ENCODE measurements at places on chromosomes 5 and 9.

GRCh38 chr5:132057498-132058255 is 2.8 kb upstream of the IL3 start:
- DNase-seq = no peak

DNA sequence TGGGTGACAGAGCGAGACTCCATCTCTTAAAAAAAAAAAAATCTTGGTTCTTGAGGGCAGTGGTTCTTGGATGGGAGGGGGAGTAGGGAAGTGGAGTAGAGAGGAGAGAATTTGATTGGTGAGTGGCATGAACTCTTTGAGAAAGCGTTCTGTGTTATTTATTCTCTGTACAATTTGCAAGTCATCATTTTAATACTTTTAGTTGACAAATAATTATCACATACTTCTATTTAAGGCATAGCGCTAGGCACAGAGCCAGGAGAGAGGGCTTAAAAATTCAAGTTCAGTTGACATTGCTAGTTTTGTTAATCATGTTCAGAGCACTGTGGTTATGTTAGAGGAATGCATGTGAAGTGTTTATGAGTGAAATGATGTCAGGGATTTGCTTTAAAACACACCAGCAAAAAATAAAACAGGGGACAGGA is 24.6 kb downstream of the HSDL2 start:
- no peak for DNase-seq

- peak; percentile 66 for DNase-seq
These were observed 18.0 kb upstream of the STARD4 start for GRCh38 chr5:111530298-111530740.

DNA sequence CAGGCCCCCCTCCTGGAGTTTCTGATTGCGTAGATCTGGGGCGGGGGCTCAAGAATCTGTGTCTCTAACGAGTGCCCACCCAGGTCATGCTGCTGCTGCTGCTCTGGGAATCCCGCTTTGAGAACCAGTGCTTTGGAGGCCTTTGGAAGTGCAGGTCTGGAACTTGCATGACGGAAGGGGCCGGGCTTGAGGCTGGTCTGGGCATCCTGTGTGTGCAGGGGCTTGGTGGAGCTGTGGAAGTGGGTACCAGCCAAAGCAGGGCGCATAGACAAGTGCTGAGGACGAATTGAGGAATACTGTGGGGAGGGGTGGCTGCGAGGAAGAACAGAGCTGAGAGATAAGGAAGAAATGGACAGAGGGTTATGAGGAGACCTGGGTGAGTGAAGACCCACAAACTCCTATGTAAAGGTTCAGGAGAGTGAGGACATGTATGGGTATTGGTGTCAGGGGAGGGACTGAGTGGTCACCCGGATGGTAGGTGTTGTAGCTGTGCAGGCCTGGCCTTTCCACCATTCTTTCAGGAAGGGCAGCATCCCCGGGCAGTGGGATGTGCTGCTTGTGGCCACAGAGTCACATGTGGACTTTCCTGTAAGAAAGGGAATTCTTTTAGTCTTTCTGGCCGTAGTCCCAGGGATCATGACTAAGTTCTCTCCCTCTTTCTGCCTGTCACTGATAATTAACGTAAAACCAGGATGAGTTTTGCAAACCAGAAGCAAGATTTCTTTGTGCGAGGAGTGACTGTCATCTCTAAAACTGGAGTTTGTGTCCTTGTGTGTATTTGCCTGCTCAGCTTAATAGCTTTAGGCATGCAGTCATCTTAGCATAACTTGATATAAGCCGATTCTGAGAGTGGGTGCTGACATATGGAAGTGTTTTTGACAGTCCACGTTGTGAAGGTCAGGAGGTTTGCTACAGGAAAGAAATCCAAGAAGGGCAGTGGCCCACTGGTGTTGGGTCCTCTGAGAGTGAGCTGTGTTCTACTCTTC is 43.3 kb upstream of the TJP2 start:
- no peak for DNase-seq

- DNase-seq = no peak
These were observed 26.1 kb downstream of the DNAI1 start for GRCh38 chr9:34484678-34485077.

- peak; percentile 50 for DNase-seq
These were observed 1.7 kb upstream of the ARRDC3 start for GRCh38 chr5:91384671-91385430.

DNA sequence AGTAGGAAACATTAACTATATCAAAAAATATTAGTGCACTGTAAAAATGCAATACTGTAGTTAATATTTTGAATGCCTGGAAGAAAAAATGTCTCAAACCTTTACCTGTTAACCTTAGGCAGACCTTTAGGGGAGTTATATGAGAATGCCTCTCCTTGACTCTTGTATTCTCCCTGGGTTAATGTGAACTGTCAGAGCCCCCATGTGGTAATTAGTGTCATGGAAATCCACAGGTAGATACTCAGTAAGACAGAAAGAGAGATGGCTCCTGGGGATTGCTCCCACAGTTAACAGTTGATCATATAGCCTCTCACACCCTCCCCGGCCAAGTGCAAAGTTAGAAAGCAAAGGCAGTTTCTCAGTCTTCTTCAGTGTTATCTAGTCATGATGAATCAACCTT is 742.8 kb downstream of the NR2F1-AS1 start:
- DNase-seq = no peak

DNA sequence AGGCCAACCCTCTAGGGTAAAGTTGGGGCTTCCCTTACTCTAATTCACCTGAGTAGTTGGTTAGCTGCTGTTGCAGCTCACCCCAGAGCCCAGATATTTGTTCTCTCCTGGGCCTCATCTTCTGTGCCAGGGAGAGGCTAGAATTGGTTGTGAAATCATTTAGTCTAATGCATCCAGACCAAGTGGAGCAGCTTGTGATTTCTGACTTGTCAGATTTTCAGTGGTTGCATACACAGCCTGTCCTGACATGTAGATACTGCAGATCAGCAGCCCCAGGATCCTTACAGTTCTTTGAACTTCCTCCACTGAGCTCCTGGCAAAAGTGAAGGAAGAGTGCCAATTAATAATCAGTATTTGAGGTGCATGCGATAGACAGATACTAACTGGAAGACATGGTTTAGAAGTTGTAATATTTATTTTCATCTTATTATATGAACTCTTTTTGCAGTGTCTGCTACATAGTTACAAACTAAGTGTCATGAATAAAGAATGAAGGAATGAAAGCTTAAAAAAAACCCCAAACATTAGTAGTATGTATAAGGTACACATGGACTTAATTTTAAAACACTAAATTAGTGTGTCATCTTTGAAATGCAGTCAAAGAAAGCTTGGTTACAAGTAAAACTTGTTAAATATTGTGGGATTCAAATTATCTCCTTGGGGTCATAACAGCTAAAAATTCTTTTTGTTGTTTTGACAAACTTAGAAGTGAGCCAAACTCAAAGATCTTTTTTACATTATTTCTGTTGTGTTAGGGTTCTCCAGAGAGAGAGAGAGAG is 128.5 kb downstream of the VPS13A start:
- no peak for DNase-seq

DNA sequence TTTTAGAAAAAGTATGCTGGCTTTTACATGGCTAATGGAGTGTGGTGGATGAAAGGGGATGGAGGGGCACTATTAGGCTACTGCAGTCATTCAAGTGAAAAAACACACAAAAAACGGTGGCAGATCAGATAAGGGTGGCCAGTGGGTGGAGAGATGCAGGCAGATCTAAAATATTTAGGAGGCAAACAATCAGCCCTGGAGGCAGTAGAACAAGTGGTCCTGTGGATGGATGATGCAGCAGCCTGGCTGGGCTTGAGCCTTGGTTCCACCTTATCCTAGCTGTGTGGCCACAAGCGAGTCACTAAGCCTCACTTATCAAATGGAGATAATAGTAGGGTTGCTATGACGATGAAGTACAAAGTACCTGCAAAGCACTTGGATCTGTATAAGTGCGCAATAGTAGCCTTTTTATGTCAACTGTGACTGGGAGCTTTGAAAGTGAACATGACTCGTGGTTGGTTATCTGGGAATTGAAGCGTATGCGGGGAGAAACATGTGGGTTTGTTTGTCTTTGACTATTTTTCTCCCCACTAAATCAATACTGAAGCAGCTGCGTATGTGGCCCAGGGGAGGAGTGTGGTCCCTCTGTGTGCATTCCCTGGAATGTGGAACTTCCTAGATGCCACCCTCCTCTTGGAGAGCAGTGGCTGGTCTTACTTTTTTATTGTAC is 20.2 kb downstream of the NSG2 start:
- DNase-seq = no peak

GRCh38 chr5:65779643-65780042 is 57.6 kb downstream of the NLN start:
- DNase-seq = no peak

GRCh38 chr9:17865881-17866280 is 287.0 kb downstream of the SH3GL2 start:
- no peak for DNase-seq

DNA sequence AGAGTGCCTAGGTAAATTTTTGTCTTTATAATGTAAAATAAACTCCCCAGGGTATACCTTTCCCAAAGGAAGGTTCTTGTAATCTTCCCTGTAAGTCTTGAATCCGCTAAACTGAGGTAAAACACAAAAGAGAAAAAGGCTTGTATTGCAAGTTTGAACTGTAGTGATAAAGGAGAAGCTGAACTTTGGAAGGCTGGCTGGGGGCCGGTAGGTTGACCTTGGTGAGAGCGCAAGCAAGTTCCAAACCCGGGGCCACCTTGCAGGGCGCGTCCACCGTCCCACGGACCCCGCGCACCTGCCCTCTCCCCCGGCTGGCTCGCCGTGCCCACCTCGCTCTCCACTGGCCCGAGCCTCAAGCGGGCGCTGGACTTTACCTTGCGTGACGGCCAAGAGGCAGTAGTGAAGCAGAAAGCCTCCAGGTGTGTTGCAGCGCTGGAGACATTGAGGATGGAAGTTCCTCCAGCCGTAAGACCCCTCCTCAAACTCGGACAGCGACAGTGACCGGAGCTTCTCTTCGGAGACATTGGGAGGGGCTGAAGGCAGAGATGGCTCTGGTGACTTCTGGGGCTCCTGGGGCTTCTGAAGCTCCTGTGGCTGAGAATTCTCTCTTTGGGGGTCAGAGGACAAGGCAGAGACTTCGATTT is 428 bp downstream of the SLCO4C1 start:
- DNase-seq = no peak
